Stimulated activated CD4-positive, alpha-beta T cell treated with anti-CD3 and anti-CD28 coated beads, TNF-alpha, amount 100 ng/mL, for 24 hours (primary cell): ENCODE measurements at places on chromosomes 7 and 10.

GRCh38 chr7:18638594-18639452 lies 143.3 kb downstream of the HDAC9 start:
- DNase-seq = no peak

- DNase-seq = no peak
Measured at GRCh38 chr10:78866731-78867554, 201.8 kb upstream of the ZMIZ1 start.

GRCh38 chr10:78919181-78919966 lies 149.4 kb upstream of the ZMIZ1 start:
- no peak for DNase-seq

DNA sequence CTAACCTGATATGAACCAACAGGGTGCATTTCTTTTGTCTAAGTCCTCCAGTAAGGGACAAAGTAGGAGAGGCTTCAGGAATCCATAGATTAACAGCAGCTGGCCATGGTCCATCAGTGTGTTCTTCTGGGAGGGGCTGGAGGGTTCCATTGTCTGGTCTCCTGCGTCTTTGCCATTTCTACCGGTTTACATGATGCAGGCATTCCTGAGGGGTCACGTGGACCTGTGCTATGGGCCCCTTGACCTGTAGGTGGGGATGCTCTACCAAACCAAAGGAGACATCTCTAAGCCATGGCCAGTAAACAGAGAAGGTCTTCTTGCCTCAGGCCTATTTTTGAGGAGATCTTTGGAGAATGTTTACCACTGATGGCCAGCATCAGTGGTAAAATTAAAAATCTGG lies 28.7 kb upstream of the HABP2 start:
- DNase-seq = no peak

DNA sequence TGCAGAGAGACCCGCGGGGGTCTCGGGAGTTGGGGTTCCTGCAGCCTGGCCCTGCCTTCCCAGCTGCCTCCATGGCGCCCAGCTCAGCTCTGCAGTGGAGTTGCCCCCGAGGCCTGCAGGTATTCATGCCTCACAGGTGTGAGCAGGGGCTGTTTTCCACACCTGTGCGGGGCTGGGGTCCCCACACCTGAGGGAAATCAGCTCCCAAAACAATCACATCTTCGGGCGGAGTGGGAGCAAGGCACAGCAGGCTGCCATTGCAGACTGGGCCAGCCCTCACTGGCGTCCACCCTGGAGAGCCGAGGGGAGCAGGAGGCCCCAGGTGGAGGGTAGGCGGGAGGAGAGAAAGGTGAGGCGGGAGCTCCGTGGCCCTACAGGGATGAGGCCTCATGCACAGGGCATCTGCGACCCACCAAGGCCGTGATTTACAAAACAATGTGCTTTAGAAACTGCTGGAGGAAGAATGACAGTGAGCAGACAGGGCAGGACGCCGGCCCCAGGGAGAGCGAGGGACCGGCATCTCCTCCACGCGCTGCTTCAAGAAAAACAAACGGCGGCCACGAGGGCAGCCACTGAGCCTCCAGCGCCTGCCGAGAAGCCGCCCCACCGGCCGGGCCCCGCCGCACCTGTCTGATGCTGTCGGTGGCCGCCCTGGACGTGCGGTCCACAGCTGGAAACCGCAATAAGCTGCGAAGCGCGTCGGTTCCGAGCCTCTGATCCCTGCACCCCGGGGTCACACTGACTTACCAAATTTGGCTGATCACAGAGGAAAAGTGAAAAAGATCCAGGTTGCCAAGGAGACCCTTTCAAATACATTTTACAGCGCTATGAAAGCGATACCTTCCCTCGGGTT lies 53.0 kb upstream of the PDGFA start:
- DNase-seq = no peak

- DNase-seq = no peak
Measured at GRCh38 chr10:115861455-115861854, 411.6 kb downstream of the GFRA1 start.

GRCh38 chr7:152893801-152894294 lies 134.3 kb downstream of the ACTR3B start:
- no peak for DNase-seq
